Endodermal cell (in vitro differentiated cells): ENCODE measurements at places on chromosomes 11 and 22.

DNA sequence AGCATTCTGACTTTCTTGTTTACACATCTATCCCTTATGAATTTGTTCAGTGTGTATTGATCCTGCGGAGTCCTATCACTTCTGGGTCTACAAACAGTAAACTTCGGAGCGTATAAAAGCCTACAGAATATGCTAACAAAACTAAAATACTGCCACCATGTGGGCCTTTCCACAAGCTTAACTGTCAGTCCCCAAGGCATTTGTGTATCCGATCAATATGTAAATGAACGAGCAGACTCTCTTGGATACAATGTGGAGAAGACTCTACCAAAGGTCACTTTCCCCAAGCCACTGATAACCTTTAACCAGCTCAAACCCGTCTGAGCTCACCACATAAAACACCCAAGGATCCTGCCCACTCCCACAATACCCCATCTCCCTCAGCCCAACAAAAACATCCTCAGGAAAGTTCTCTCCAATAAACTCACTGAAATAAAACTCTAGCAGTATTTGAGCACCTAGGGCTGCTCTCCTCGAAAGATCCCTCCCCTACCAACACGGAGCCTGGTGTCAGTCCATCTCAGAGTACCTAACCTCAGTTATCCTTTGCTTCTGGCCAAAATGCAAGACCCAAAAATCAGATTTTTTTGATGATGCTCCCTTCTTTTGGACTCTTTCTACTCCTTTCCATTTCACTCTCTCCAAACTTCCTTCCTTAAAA is 17.8 kb downstream of the ADA2 start:
- DNase-seq, result peak; percentile 58

DNA sequence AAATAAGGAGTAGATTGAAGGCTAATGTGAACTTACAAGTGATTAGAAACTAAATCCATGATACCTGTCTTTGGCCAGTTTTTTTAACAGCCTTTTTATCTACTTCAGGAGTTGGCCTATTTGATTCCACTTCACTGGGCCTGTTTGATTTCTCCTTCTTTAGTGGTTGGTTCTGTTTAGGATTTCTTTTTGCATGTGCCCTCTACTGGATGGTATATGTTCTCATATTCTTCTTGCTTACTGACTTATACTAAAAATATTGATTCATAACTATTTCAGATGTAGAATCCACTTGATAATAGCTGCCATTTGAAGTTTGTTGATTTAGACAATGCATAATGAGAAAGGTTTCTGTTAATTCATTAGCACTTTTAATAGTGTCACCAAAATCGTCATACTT is 53.9 kb downstream of the USP47 start:
- DNase-seq, result no peak

GRCh38 chr11:72921028-72921716 is 107.0 kb downstream of the ATG16L2 start:
- no peak for DNase-seq

GRCh38 chr11:1503708-1504104 is 17.1 kb upstream of the MOB2 start:
- no peak for DNase-seq

GRCh38 chr11:2652333-2653197 is 47.2 kb downstream of the KCNQ1OT1 start:
- DNase-seq, result no peak

DNA sequence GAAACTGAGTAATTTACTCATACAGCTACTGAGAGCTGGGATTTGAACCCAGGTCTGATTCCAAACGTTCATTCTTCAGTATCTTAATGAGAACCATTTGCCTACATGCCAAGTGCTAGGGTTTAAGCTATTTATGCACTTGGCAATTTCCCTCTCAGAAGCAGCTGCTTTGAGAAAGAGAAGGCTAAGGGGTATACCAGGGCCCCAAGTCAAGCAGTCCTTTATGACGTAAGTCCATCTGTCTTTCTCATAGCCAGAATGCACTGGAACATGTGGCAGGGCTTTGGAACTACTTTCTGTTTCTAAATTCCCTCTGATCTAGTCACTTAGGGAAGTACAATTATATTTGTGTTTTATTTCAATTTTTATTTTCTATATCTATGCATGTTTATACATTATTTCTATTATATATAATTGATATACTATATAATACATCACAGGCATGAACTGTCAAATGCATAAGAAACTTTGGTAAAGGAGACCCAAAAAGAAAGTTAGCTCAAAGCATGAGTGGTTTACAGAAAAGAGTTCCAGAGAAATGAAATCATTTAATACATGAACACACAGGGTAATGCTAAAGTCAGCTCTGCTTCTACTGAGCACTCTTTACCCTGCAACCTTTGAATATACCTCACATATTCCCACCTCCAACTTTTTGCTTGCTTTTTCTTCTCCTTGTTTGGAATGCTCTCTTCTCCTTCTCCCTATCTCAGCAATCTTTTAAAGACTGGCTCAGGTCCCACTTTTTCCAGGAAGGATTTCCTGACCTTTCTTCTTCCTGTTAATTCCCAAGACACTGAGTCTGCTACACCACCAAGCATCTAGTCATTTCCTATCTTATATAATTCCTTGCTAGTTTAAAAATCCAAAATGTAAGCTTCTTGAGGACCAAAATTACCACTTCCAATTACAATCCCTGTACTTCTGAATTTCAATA is 80.5 kb upstream of the GDPD4 start:
- no peak for DNase-seq

DNA sequence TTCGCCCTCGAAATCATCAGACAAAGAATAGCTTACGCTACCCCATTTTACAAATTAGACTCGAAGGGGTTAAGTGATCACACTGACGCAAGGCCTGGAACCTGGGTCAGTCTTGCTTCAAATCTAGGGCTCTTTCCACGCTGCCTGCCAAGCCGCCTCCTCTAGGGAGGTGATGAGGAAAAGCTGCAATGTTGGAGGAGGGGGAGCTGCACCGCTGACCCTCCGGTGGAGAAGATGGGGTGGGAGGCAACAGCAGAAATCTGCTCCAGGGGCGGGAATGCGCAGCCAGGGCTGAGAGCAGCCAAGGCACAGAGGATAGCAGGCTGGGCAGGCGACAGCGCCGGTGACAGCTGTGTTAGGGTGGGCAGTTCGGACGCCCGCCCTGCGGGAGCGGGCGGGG is 595 bp downstream of the SYVN1 start:
- peak; percentile 61 for DNase-seq

- DNase-seq, result peak; percentile 70
Observed at GRCh38 chr11:131326829-131327228, 43.6 kb upstream of the NTM start.

GRCh38 chr11:117511931-117512539 is 184.4 kb downstream of the CEP164 start:
- no peak for DNase-seq

DNA sequence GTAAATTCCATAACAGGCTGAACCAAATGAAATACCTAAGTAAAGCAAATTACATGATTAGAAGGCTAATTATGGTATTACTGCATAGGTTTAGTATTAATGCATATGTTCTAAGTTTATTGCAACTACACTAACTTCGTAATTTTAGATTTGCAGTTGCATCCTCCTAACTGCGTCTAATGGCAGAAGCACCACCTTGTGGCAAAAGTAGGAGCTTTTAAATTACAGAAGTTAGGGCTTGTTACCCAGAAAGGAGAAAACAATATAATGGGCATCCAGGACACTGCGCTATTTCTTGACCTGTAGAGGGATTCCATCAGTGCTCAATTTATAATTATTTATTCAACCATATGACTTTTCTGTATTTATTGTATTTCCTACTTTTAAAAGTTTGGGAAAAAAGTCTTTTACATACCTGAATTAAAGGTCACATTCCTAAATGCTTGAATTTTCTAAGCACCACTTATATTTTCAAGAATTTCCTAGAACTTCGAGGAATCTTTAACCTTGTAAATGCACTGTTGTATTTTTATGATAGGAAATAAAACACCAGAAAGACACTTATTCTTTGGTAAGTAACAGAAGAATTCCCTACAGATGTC is 16.3 kb upstream of the GPR83 start:
- DNase-seq, result no peak

- DNase-seq, result peak; percentile 31
Observed at GRCh38 chr22:49659924-49660315, 167.8 kb downstream of the BRD1 start.

DNA sequence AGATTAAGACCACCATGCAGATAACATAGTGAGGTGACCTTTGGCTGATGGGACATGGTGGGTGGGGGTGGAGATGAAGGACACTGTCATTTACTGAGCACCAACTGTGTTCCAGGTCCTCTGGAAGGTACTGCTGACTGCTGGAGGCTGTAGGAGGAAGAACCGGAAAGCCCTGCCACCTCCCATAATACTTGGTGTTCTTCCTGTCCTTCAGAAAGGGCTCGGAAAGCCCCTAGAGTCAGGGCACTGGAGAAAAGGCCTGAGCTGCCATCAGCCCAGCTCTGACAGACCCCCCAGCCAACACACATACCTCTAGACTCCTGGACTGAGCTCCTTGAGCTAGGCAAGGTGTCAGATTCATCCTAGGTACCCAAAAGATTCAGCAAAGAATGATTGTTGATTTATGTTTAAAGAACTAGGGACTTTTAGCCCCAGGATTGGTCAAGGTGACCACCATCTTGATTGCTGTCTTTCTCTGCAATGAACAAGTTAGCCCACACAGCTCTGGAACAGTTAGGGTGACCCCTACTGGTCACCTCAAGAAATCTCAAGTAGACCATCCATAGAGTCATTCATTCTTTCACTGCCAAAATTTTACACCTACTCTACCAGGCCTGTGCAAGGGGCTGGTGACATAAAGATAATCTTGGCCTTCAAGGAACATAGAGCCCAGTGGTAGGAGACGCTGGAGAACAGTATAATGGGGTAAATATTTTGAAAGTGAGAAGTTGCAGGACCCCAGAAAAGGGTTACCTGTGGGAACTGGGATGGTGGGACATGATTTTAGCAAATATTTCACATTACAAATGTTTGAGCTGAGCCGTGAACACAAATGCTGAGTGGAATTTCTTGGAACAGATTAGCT is 39.4 kb downstream of the IRAG1 start:
- peak; percentile 68 for DNase-seq

- DNase-seq, result no peak
Observed at GRCh38 chr11:1854949-1855885, 2.3 kb downstream of the LSP1 start.

DNA sequence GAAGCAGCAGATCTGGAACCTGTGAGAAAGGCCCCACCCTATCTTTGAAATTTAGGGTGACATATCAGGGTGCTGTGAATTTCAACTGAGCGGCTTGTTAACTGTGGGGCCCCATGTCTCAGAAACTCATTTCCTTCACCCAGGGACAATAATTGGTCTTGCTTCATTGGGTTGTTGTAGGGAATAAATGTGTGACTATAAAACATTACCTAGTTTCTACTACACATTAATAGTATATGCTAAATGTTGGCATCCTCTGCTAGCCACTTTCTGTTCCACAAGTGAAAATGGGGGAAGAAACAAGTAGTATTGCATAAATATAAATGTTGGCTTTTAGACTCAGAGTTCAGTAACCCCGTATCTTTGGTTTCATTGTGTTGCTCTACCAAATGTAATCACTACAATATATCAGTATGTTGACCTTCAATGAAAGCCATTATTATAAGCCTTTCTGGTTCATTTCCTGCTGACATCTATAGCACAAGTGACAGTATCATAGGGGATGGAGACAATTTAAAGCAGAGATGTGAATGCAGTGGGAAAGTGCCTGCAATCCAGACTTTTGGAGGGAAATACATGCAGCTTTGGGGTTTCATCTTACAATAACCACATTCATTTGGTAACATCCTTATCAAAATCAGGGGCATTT is 905.5 kb upstream of the RAG2 start:
- no peak for DNase-seq

- no peak for DNase-seq
Observed at GRCh38 chr11:120256178-120256577, 16.2 kb downstream of the POU2F3 start.

DNA sequence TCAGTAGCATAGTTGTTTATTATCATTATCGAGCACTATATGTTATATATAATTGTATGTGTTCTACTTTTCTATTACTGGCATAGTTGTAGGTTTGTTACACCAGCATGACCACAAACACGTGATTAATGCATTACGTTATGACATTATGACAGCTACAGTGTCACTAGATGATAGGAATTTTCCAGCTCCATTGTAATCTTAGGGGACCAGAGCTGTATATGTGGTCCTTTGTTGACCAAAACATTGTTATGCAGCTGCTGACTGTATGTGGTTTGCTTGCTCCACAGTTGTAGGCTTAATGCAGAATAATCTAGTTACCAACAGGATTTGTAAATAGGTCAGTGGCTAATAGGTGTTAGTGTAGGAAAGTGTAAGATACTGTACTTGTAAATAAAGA is 66.1 kb downstream of the HSD17B12 start:
- no peak for DNase-seq

GRCh38 chr11:86468169-86468568 is 93.5 kb downstream of the CCDC81 start:
- DNase-seq, result no peak

DNA sequence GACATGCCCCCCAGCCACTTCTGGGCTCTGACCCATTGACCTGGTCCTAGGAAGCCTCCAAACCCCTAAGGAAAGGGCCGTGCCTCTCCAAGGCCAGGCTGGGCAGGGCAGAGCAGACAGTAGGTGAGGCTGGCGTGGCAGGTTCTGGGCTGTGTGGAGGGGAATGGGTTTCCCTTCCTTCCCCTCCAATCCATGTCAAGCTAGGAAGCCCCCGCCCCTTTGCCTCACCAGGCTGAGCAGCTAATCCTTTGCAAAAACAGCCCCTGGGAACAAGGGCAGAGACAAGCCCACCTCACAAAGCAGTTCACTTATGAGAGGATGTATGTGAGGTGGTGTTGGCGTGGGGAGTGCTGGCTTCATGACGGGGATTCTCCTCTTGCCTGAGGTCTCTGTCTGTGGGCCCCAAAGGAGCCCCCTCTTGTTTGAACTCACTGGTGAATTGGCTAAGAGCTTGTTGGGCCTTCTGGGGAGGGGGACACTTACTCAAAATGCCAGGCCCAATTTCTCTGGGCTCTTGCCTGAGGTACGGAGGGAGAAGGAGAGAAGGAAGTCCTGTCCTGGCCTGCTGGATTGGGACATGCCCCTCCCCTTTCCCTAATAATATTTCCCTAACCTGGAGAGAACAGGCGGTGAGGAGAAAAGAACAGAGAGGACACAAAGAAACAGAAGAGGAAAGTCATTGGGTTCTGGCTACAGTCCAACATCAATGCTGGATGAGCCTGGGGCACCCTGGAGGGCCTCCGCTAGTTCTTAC is 1.6 kb upstream of the TRIM29 start:
- peak; percentile 54 for DNase-seq

- no peak for DNase-seq
Observed at GRCh38 chr11:104547996-104548661, 350.1 kb downstream of the CASP12 start.

- DNase-seq, result peak; percentile 47
Observed at GRCh38 chr11:2290351-2290841, 11.3 kb downstream of the C11orf21 start.
